ENCODE measurements at places on chromosomes 4 and X.

DNA sequence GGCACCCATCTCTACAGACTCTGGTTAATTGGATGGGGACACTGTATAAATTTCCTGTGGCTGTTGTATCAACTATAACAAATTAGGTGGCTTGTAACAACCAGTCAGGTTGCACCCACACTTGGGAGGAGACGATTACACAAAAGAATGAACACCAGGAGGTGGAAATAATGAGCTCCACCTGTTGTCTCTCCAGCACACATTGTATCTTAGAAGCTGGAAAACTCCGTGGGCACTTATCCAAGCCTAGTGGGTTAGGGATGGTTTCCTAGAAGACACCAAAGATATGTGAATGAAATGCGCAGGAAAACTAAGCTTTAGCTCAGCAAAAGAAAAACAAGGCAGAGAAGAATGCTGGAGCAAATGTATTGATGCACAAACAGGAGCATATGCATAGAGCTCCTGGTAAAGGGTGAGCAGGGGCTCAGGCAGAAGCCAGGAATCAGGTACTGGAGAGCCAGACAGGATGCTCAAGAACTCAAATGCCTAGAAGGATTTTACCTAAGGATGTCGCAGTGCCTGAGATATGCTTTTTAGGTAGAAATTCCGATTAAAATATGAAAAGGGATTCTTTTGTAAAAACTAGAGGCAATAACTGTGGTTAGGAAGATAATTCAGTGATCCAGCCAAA lies 111.7 kb downstream of the GALNTL6 start:
- no peak for DNase-seq

- DNase-seq, result no peak
Observed at GRCh38 chr4:53676402-53676871, 85.2 kb upstream of the LNX1 start.

DNA sequence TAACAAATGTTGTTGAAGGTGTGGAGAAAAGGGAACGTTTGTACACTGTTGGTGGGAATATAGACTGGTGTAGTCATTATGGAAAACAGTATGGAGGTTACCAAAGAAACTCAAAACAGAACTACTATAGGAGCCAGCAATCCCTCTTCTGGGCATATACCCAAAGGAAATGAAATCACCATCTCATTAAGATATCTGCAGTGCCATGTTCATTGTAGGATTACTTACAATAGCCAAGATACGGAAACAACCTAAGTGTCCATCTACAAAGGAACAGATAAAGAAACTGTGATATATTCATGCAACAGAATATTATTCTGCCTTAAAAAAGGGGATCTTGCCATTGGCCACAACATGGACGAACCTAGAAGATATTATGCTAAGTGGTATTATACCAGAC lies 22.2 kb downstream of the APBB2 start:
- no peak for DNase-seq

- no peak for DNase-seq
Observed at GRCh38 chr4:17128268-17128667, 229.8 kb upstream of the LDB2 start.

DNA sequence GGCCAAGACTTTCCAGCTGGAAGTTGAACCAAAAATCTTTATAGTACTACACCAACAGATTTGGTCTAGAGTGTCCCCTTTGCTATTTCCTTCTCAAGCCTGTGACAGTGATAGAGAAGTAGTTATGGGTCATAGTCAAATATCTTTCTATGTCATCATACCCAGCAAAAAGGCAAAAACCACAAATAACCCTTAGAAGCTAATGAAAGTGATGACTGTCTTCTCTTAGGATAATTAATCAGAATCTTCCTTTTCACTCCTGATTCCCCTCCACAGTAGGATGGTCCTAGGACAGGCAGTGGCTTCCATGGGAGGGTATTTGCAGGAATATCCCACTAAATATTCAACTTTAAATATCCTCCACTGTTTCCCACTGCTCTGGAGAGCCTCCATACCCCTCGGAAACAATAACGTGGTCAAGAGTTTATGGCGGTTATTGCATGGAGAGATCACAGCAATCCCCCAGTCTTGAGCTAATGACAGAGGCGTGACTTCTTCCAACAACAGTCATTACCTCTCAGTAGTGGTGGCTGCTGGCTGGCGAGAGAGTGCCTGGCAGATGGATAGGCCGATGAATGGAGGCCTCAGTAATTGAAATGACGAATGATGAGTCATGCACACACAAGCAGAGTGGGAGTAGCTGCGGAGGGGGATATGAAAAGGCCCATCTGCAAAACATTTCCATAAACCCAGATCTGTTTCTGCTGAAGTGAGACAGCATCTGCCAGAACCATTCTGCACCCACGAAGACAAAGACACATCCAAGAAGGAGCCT lies 154.9 kb downstream of the STK32B start:
- DNase-seq, result no peak

DNA sequence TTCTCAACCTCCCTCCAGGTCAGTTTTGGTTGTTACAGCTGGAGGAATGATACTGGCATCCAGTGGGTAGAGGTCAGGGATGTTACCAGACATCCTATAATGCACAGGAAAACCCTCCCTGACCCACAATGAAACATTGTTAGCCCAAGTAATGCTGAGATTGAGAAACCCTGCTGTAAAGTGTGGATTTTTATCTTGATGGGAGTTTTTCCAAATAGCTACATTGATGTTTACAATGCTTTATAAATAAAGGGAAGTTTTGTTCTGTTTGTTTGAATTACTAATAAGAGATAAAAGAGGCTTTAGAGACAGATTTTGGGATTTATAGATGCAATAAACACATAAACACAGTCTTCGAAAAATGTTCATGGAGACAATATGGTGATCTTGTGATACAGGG lies 194.0 kb upstream of the NUDT6 start:
- no peak for DNase-seq

DNA sequence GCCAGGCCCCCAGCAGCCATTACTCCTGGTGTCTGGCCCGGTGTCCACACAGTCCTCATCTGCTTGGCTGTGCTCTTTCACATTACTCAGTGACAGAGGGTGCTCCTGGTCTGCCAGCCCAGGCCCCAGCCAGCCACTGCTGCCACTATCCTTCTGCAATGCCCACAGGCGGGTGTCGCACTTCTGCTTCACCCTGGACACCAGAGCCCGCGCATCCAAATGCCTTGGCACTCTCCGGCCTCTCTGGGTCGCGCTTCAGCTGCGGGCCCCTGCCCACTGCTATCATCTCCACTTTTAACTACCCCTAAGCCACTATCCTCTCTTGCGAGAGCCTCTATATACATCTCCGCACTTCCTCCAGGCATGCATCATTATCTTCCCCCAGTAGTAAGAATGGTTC lies 76.4 kb upstream of the UCP1 start:
- no peak for DNase-seq

- no peak for DNase-seq
Observed at GRCh38 chrX:51931566-51932150, 38.2 kb downstream of the MAGED1 start.

GRCh38 chrX:57977992-57978391 lies 67.7 kb upstream of the ZXDA start:
- no peak for DNase-seq

- DNase-seq, result no peak
Observed at GRCh38 chr4:150624055-150624454, 42.1 kb downstream of the MAB21L2 start.

- no peak for DNase-seq
Observed at GRCh38 chr4:19694812-19695211, 556.9 kb upstream of the SLIT2 start.

DNA sequence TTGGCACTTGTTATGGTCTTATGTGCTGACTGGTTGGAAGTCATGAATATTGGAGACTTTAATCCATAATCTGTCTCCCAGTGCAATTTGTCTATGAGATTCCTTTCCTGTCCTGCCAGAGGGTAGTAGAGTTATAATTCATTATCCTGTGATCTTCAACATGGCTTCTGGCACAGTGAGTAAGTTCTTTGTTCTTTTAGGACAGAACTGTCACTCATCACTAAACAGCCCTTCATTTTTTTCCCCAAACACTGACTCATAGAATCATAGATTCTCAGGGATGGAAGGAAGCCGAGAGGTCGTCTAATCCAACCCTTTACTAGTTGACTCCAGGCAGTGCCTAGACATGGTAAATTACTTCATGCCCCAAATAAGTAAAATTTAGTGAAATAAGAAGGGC lies 78.4 kb downstream of the LUZP4 start:
- DNase-seq, result no peak

- no peak for DNase-seq
Observed at GRCh38 chr4:38101563-38101962, 141.4 kb downstream of the PTTG2 start.

DNA sequence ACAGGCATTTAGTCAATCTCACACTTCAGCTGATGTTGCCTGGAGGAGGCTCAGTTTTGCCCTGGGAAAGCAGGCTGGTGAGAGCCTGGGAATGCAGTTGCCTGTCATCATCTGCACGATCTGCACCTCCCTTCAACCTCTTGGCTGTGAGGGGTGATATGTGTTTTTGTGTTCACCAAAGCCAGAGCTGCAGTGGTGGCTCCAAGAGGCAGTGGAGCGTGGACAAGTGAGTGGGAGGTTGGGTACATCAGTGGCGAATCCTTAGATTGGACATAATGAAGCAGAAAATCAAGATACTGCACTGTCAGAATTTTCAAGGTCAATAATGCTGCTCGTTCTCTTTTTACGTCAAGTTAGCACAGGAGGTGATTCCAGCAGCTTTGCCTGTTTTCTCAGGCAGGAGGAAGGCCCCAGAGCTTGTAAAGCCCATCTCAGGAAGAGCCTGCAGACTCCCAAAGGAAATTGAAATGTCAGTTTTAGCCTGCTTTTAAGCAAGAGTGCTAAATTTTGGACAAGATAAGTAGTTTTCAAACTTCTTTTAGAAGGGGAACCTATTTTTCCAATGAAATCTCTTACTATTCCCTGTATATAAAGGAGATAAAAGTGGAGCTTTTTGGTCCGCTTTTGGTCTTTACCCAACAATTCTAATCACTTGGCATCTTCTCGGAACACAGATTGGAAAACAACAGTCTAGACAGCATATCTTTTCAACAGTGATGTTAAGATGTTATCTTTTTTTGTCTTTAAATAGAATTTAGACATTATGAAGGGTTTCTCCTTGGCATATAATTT lies 92.8 kb downstream of the FRAS1 start:
- DNase-seq, result no peak

GRCh38 chr4:20443015-20443805 lies 191.5 kb downstream of the SLIT2 start:
- no peak for DNase-seq

DNA sequence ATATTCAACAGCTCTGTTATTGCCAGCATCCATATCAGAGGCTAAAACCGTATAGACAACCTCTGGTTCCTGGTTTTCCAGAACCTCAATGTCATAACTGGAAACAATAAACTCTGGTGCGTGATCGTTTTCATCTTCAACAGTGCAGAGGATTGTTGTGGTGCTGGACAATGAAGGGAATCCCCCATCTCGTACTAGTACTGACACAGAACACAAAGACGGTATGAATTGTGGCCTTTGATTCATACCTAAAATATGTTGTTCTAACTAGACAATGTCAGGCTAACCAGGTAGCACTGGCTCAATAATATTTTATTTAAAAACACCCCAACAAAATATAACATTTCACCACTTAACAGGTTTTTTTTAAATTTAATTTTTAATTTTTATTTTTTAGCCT lies 186.9 kb downstream of the DCHS2 start:
- no peak for DNase-seq

GRCh38 chr4:147370473-147370872 lies 110.4 kb upstream of the EDNRA start:
- DNase-seq, result no peak

DNA sequence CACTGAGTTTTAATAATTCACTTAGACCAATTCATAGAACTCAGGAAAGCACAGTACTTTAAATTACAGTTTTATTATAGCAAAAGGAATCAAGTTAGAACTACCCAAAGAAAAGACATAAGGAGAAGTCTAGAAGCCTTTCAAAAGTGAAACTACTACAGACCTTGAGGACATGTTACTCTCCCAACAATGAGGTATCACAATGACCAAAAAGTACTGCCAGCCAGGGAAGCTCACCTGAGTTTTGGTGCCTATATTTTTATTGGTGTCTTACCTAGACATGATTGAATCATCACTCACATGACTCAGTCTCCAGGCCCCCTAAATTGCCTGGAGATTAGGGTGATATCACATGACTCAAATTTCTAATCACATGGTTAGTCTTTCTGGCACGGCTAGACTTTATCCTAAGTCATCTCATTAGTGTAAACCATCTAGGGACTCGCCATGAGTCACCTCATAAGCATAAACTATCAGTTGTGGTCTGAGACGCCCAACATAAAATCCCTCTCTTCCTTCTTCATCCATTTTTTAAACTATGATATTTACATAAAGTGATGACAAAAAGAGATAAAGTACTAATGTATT lies 372.3 kb downstream of the TMA16 start:
- DNase-seq, result no peak

DNA sequence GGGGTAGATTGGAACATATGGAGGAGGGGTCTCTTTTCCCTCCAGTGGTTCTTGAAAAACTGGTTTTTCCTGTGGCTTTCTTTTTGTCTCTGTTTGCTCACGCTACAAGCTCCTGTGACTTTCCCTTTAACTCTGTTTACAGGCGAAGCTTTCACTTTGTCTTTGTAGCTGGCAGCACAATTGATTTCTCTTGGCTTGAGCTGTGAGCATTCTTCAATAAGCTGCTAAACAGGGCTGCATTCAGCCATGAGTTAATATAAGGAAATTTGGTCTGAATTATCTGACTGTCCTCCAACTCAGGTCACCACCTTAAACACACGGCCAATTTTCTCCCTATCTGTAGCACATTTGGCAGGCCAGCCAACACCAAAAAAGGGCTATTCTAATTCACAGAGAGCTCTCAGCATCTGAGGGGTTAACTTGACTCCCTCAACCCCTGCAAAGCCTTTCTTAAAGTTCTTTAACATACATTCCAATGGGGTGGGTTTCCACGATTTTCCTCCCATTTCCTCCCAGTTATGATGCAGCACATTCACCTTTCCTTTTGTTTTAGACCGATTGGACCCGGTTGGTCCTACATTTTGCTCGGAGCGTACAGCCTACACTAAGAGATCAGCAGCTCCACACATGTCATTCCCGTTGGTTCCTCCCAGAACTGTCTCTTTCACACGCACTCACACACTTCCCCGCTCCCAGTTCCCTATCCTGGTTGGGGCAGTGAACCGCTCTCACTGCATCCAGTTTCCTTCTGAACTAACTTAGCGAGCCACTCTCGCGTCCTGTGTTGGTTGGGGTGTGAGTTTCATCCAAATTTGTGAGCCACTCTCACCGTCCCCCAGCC lies 45.4 kb downstream of the UGT2A3 start:
- no peak for DNase-seq

DNA sequence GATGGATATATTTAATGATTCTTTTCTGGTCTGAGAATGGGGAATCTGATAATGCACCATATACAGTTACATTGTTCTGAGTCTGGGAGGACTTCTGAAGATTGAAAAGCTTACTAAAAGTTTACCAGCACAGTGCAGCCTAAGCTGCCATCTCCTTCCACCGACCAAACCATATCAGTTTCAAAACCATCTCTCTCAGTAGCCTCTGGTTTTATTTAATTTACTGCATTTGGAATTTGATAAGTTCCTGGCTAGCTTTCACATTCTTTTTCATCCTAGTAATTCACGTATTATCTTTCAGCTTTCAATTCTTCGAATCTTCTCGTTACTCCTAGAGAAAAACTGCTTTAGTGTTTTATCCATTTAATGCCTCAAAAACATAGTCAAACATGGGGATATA lies 181.4 kb upstream of the HCCS start:
- DNase-seq, result no peak

GRCh38 chr4:76699751-76700310 lies 198.1 kb downstream of the SOWAHB start:
- DNase-seq, result no peak

Data from activated CD8-positive, alpha-beta memory T cell treated with anti-CD3 and anti-CD28 coated beads, Interleukin-2, amount 50 U/mL, for 4 hours (primary cell).